ENCODE measurements at places on chromosomes 7 and 10. TPM values are rescaled to one million over a fixed set of nuclear protein-coding genes. Genes with fewer than 3 reads are reported as not detected.

SPDYE1 gene
- not detected for total RNA-seq

CALHM1 gene
- total RNA-seq, result 0.09 TPM

GPR26 gene
- 0.09 TPM for total RNA-seq

DNA sequence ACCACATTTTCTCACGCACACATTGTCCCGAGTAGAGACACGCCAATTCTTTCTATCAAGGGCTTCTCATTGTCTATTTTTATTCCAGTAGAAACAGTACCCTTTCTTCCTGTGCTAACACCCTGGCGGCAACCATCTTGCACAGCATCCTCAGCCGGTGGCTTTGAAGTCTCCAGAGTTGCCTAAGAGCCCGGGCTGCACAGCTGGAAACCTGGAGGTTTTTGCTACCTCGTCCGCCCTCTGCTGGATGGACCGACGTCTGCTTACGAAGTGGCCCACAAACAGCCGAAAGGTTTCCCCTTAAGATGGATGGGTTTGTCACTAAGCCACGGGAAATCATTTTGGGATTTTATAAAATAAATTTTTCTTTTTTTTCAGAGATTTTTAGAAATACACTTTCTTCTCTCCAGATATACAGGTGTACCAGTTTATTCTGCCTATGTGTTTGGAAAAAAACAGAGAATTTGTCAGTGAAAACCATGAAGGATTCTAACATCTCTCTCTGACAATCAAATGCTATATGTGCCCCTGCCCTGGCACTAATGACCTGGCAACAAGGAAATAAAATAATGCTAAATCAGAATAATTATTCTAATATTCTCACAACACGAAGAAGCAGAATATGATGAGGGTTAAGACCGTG is 81.8 kb upstream of the FAM204A start:
- H3K27ac ChIP-seq, result no peak overlapping the region
- no peak overlapping the region for H3K4me3 ChIP-seq
- no peaks in the 10 kb centered on the region for H3K27me3 ChIP-seq

GRCh38 chr7:129845178-129845971 is 107.4 kb downstream of the UBE2H start:
- no peaks in the 10 kb centered on the region for H3K4me1 ChIP-seq
- H3K27me3 ChIP-seq, result no peaks in the 10 kb centered on the region
- peaks cover 5% of the 10 kb centered on the region for H3K36me3 ChIP-seq
- no peak overlapping the region for H3K27ac ChIP-seq
- DNase-seq, result no peak

DNA sequence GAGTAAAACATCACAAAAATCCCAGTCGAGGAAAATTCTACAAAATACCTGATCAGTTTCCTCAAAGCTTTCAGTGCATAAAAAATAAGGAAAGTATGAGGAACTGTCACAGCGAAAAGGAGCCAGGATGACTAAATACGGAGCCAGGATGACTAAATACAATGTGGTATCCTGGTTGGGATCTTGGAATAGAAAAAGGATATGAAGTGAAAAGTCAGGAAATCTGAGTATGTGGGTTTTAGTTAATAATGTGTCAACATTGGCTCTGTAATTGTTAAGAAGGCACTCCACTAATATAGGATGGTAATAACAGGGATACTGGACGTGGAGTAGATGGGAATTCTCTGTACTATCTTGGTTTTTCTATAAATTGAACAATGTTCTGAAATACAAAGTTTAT is 175.5 kb downstream of the SUGCT start:
- H3K27me3 ChIP-seq, result no peaks in the 10 kb centered on the region
- H3K4me1 ChIP-seq, result no peaks in the 10 kb centered on the region
- H3K36me3 ChIP-seq, result no peaks in the 10 kb centered on the region
- H3K27ac ChIP-seq, result no peak overlapping the region
- DNase-seq, result no peak

GRCh38 chr10:131831561-131831960 is 69.2 kb upstream of the PPP2R2D start:
- no peaks in the 10 kb centered on the region for H3K4me1 ChIP-seq
- DNase-seq, result no peak
- H3K4me3 ChIP-seq, result no peak overlapping the region
- no peaks in the 10 kb centered on the region for H3K27me3 ChIP-seq
